LHCN-M2 (cell line): ENCODE measurements at places on chromosomes 7 and 10.

DNA sequence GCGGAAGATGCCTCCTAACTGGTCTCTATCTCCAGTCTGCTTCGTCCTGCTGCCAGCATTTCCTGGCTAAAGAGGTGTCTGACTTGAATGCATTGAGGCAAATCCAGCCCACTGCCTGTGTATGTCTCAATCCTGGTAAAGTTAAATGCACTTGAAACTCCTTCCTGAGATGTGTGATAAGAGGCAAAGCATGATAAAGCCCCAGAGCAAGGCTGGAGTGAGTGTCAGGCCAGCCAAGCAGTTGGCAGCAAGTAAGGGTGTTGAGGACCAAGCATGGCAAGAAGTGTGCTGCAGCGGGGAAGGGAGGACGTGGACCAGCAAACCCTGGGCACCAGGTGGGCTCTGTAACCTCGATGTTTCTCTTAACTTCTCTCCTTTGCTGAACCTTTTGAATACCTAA is 29.1 kb downstream of the LRRC18 start:
- no peak for DNase-seq

- DNase-seq, result no peak
These were observed 243.2 kb downstream of the GFRA1 start for GRCh38 chr10:116029826-116030225.

GRCh38 chr7:112868609-112869008 is 78.4 kb upstream of the TMEM168 start:
- DNase-seq, result no peak

DNA sequence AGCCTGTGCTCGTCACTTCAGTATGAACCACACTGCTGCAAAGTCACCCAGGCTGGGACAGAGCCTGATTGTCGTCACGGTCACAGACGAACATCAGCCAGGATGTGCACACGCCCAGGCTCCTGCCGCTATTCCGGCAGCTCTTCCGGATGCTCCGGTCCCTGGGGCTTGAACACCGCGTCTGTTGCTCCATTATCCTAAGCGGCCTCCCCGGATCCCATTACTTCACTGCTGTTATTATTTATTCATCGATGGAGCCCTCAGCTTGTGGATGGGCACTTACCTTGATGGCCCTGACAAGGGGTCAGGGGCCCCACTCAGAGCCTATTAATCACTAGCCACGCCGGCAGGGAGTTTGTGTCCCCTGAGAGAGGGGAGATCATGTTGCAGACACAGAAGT is 120.8 kb upstream of the PCBD1 start:
- no peak for DNase-seq

DNA sequence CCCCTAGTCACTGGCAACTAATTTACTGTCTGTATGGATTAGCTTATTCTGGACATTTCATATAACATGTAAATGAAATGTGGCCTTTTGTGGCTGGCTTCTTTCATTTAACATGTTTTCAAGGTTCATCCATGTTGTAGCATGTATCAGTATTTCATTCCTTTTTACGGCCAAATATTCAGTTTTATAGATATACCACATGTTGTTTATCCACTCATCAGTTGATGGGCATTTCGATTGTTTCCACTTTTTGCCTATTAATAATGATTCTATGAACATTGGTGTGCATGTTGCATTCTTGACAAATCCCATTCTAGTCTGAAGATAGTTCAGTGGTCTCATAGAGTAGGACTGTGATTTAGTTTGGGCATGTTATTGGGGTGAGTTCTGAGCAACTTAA is 12.6 kb downstream of the CNNM2 start:
- no peak for DNase-seq

- DNase-seq, result no peak
These were observed 79.7 kb upstream of the ZNF32 start for GRCh38 chr10:43728425-43728824.

DNA sequence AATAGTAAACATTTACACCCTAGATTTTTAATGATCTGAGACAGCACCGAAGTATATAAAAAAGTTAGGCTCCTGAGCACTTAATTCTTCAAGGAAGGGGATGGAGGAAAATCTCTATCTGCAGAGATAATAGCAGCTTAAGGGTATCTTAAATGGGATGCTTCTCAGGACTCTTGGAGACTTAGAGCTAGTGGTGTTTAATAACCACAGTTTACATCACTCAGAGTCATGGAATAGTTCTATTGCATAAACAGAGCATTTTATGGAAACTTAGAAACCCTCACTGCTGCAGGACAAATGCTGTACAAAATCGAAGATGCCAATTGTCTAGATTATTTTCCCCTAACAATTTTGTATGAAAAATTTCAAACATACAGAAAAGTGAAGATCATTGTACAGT is 398.9 kb upstream of the GALNT17 start:
- no peak for DNase-seq

- no peak for DNase-seq
These were observed 224.9 kb downstream of the SKIDA1 start for GRCh38 chr10:21300551-21300950.

DNA sequence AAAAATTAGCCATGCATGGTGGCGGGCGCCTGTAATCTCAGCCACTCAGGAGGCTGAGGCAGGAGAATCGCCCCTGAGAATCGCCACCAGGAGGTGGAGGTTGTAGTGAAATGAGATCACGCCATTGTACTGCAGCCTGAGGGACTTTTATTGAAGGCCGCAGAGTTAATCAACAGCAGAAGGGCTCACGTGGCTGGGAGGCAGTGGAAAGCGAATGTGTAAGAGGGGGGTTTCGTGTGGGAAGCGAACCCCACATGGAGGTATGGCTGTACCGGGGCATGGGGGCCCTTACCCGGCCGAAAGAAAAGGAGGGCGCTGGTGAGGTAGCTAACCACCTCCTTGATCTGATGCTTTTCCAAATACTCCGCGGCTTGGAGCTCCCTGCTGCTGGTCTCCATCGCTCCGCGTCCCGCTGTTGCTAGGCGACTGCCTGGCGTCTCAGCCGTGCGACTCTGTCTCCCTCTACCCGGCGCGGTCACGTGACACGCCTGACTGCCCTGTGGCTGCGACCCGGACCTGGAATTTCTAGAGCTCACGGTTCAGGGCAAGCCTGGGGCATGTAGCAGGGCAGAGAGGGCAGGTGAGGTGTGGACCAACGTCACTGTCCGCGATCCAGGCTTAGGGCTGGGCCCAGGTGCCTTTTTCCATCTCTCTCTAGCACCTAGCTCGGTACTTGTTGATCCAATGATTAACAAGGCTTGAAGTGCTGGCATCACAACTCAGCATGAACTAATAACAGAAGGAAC is at the start of gene EFCAB10:
EFCAB10 (minus strand) TSS at position 428 of the 746 bp plus-strand sequence; CDS start at position 398, 30 bp downstream.
- peak; percentile 55 for DNase-seq

DNA sequence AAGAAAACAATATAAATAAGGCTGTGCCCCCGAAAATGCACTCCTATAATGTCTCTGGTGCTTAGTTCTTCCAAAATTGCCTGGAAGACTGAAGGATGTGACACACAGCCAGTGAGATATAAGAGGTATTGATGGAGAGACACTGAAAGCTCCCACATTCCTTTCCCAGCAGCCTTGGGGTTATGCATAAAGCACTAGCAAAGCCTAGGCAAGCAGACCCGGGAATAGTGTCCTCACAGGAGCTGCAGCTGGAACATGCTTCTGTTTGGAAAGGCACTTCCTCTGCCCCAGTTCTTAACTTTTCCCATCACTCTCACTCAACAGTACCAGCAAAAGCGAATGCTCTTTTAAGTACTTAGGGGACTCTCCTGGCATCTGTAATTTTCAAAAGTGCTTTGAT is 178.0 kb downstream of the AMPH start:
- no peak for DNase-seq

- DNase-seq, result no peak
These were observed 27.8 kb downstream of the A1CF start for GRCh38 chr10:50857579-50857978.

DNA sequence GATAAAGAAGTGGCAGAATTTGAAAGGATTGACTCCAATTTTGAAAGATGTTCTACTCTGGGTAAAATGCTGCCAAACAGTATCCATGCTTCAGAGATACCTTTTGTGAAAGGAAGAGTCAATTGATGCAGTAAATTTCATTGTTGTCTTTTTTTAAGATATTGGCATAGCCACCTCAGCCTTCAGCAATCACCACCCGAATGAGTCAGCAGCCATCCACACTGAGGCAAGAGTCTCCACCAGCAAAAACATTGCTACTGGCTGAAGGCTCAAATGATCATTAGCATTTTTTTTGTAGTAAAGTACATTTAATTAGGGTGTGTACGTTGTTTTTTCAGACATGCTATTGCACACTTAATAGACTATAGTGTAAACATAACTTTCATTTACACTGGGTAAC is 31.7 kb upstream of the CYP26C1 start:
- peak; percentile 68 for DNase-seq

DNA sequence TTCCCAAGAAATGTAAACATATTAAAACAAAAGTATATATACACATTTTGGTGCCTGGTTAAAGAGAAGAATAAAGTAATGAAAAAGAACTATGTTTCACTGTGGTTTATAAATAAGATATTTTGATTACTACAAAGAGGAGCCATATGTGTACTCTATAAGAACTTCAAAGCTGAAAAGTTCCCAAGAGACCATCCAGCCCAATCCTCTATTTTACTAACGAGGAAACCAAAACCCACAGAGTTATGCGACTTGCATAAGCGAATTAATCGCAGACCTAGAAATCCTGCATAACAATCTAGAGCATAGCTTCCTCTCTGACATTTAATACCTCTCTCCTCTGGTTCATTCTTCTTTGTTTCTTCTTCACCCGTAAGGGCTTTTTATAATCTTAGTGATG is 937.1 kb downstream of the CNTNAP2 start:
- no peak for DNase-seq

- DNase-seq, result no peak
These were observed 179.4 kb downstream of the ELFN1 start for GRCh38 chr7:1849351-1850041.

GRCh38 chr7:84495128-84495527 is 300.5 kb upstream of the SEMA3A start:
- DNase-seq, result no peak

DNA sequence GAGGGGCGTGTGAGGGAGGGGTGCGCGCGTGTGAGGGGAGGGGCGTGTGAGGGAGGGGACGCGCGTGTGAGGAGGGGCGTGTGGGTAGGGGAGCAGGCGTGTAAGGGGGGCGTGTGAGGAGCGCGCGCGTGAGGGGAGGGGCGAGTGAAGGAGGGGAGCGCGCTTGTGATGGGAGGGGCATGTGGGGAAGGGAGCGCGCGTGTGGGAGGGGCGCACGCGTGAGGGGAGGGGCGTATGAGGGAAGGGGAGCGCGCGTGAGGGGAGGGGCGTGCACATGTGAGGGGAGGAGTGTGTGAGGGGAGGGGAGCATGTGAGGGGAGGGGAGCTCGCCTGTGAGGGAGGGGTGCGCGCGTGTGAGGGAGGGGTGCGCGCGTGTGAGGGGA is 19.1 kb downstream of the MXI1 start:
- peak; percentile 89 for DNase-seq

GRCh38 chr7:102927312-102927933 is 14.6 kb downstream of the LRRC17 start:
- peak; percentile 54 for DNase-seq

DNA sequence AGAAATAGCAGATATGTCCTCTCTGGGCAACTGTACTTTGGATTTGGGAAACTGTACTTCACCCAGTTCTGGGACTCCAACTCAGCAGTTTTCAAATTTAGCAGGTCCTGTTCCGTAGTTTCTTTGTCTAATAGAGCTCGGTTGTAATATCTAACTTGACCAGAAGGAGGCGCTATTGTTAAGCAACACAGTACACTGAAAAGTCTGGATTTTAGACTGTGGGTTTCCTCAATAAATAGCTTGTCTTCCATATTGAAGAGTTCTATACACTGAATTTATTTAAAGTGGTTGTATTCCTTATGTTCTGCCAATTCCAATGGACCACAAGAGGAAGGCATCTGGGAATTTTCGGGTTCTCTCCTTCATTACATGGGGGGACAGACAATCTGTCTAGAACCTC is 39.8 kb downstream of the ELFN1 start:
- peak; percentile 29 for DNase-seq

- DNase-seq, result no peak
These were observed 25.0 kb downstream of the EGFR start for GRCh38 chr7:55043691-55044370.

DNA sequence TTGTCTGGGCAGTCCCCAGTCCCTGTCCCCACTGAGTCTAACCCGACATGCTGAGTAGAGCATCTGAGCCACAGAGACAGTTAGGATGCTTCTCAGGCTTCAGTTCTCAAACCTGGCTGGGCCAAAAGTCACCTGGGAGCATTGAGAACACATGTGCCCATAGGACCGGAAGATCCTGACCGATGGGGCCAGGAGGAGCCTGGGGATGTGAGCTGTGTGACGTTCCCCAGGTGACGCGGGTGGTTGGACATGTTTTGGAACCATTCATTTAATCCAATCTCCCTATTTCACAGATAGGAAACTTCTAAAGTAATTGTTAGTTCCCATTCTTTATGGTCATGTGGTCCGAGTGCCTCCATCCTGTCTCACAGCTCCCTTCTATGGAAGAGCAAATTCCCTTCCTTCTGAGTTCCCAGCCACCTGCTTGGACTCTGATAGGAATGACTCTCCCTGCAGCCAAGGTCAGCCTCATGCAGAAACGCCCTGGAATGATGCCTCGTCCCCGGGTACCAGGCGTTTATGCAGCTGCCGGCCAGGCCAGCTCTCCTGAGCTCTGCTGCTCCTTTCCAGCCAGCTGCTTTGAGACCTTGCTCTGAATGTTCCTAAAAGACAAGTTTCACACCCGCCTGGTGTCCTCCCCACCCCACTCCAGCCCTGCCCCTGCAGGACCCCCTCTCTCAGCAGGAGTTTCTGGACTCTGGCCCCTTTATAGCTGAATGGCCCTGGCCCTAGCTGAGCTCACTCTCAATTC is 166.5 kb upstream of the RHEB start:
- DNase-seq, result peak; percentile 86

DNA sequence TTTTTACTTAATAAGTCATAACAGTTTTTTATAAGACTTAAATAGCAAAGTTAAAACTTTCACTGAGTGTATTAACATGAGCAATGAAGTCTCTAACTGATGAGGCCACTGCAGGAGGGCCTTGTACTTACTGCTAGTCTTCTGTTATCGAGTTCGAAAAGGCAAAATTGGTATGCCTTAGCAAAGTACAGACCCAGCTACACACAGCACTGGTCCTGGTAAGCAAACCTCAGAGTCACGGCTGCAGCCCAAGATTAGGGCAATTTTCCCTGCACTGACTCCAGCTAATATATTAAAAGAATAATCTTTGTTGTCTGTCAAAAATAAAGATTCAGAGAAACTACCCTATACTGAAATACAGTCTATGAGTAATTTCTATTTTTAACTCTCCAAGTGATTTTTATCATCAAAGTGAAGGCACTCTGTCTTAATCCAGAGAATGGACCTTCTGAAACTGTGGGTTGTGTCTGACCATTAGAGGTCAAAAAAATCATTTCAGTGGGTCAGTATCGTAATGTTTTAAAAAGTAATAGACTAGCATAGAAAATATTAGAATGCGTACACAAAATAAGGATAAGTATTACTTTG is 85.7 kb downstream of the HBP1 start:
- no peak for DNase-seq
